Activated CD4-positive, alpha-beta T cell treated with anti-CD3 and anti-CD28 coated beads, Interleukin-2, amount 10 ng/mL, durations not matched to agents 24 days and 14 days (primary cell): ENCODE measurements at places on chromosomes 4 and X. TPM values are rescaled to one million over a fixed set of nuclear protein-coding genes. Genes with fewer than 3 reads are reported as not detected.

UCHL1 gene
- 0.26 and 0.35 TPM in 2 replicates for total RNA-seq

AGTR2 gene
- not detected in 2 replicates for total RNA-seq

SLC25A5 gene
- 532 and 544 TPM in 2 replicates for total RNA-seq

MXRA5 gene
- not detected in 2 replicates for total RNA-seq

PLP1 gene
- not detected in 2 replicates for total RNA-seq

SOX3 gene
- not detected in 2 replicates for total RNA-seq

DBET gene
- not detected in 2 replicates for total RNA-seq

RS1 gene
- not detected in 2 replicates for total RNA-seq

GK gene
- 67.0 and 67.5 TPM in 2 replicates for total RNA-seq
